Activated naive CD4-positive, alpha-beta T cell treated with anti-CD3 and anti-CD28 coated beads for 36 hours (primary cell): ENCODE measurements at places on chromosomes 3 and 15. TPM values are rescaled to one million over a fixed set of nuclear protein-coding genes. Genes with fewer than 3 reads are reported as not detected.

DNA sequence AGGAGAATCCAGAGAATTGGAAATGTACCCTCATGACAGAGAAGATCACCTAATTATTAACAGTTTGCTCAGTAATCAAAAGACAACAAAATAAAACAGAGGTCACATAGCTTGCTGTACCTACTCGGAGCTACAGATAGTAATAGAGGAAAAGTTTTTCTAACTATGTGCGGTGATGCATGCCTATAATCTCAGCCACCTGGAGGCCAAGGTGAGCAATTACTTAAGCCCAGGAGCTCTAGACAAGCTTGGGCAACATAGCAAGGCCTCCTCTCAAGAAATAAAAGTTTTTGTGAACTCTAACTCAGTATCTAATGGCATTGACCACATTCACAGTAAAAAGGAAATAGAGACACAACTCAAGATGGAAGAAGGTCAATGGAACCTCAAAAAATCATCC, 243.6 kb downstream of the ATP8B4 start:
- no peaks in the 10 kb centered on the region for H3K36me3 ChIP-seq
- no peaks in the 10 kb centered on the region for H3K4me1 ChIP-seq
- H3K4me3 ChIP-seq = no peak overlapping the region
- no peak overlapping the region for H3K27ac ChIP-seq
- H3K27me3 ChIP-seq = no peaks in the 10 kb centered on the region

DNA sequence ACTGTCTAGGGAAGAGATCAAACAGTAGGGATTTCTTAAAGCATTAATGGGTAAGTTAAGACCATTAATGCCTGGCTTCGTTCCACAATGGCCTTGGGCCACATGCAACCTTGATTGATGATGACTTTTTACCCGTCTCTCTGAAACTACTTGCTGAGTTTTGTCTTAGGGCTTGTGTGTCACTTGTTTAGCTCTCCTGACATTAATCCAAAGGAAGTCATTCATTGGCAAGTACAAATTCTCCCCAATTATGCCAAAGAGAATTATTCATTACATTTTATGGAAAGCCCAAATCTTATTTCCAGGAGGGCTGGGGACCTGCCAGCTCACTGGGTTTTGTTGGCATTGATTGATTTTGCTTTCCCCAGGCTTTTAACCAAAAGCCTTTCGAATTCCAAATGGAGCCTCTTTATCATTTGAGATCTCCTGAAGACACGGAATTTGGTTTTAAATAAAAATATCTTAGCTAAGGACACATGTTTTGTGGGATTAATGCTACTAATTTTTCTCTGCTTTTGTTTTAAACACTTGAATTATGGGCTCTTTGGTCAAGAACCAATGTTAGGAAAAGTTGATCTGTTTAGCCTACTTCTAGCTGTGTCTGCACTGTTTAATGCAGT, 40.7 kb downstream of the SERPINI1 start:
- no peaks in the 10 kb centered on the region for H3K27me3 ChIP-seq
- no peaks in the 10 kb centered on the region for H3K36me3 ChIP-seq
- peaks cover 4% of the 10 kb centered on the region for H3K4me1 ChIP-seq

- no peaks in the 10 kb centered on the region for H3K4me1 ChIP-seq
- no peak overlapping the region for H3K4me3 ChIP-seq
- H3K27ac ChIP-seq = no peak overlapping the region
- H3K36me3 ChIP-seq = no peaks in the 10 kb centered on the region
- DNase-seq = no peak
- H3K27me3 ChIP-seq = peaks cover 5% of the 10 kb centered on the region
These were observed 257.5 kb downstream of the LRTM1 start for GRCh38 chr3:54670201-54671000.

DNA sequence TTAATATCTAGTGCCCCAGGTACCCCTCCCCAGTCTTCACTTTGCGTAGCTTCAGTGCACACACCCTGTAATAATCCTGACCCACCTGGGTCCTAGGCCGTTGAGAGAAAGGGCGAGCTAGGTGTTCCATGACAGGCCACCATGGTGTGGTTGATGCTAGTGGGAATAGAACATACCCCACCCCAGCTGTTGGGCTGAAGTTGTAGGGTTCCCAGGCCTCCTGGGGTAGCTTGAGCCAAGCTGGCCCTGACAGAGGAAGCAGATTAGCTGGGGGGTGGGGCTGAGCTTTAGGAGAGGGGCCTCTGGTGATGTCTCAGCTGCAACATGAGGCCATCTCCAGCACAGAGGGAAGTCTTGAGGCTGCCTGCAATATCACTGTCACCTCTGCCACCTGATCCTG, 40.5 kb downstream of the RAB11A start:
- H3K27ac ChIP-seq = no peak overlapping the region
- peaks cover 2% of the 10 kb centered on the region for H3K36me3 ChIP-seq
- H3K4me1 ChIP-seq = no peaks in the 10 kb centered on the region

- no peak for DNase-seq
- H3K27me3 ChIP-seq = peaks cover 7% of the 10 kb centered on the region
- no peaks in the 10 kb centered on the region for H3K36me3 ChIP-seq
- H3K4me3 ChIP-seq = no peak overlapping the region
- H3K27ac ChIP-seq = peak overlapping the region; percentile 61
These were observed 406.2 kb downstream of the RBMS3 start for GRCh38 chr3:29686889-29687592.

DNA sequence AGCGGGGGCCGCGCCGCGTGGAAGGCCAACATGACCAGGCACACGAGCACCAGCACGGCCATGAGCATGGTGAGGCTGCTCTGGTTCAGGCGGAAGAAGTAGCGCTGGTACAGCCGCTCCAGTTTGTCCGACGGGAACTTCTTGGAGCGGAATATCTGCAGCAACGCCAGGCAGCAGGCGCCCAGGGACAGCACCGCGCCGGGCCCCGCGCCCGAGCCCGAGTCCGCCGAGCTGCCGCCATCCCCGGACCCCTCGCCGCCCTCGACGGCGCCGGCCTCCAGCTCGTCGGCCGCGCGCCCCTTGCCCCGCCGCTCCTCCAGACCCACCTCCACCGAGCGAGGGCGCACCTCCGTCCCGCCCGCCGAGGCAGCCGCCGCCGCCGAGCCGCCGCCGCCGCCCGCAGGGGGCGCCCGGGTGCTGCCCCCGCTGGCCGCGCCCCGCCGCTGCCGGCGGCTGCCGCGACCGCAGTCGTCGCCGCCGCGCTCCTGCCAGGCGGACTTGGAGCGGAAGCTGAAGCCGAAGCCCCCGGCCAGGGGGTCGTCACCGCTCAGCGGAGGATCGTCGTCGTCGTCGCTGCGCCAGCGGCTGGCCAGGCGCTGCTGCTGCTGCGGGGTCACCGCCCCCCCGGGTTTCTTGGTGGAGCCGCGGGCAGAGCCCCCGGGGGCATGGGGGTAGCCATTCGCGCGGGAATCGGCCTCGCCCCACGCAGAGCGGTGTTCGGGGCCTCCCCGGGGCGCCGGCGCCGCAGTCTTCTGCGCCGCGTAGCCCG, 957 bp downstream of the ADCY5 start:
- H3K36me3 ChIP-seq = no peaks in the 10 kb centered on the region
- peaks cover 51% of the 10 kb centered on the region for H3K27me3 ChIP-seq

DNA sequence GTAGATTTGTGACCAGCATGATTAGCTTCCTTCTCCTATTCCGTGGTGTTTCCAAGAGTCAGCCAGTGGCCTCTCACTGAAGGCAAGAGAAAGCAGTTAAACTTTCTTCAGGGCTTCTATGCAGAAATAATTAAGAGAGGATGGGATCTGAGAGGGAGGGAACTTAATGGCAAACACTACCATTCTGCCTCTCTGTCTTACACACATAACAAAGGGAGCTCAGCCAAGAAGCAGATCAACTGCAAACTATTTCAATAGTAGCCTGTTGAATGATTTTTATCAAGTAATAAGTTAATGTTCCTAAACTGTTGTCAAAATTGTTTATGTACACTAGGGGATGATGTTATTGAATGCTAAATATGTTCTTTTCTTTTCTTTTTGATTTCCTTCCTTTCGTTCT, 11.8 kb downstream of the OXSR1 start:
- no peak overlapping the region for H3K4me3 ChIP-seq
- peaks cover 45% of the 10 kb centered on the region for H3K4me1 ChIP-seq
- H3K27ac ChIP-seq = no peak overlapping the region
- H3K36me3 ChIP-seq = peaks cover 12% of the 10 kb centered on the region
- DNase-seq = no peak

DNA sequence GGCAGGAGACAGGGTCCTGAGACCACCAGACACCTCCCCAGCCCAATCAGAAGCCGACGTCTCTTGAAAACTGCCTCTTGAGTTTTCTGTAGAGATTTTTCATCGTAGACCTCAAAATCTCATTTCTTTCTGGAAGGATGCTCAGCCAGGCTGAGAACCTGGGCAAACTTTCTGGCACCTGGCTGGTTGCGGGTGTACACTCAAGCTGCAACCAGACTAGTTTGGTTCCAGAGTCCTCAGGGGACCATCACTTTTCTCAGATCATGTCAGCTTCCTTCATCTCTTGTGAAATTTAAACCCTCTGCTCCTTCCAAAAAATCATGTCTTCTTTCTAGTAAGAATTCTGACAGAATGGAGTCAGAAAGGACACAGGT, 45.1 kb downstream of the CMTM7 start:
- no peaks in the 10 kb centered on the region for H3K27me3 ChIP-seq
- peaks cover 7% of the 10 kb centered on the region for H3K36me3 ChIP-seq
- peaks cover 81% of the 10 kb centered on the region for H3K4me1 ChIP-seq
- no peak for DNase-seq
- H3K27ac ChIP-seq = peak overlapping the region; percentile 81

DNA sequence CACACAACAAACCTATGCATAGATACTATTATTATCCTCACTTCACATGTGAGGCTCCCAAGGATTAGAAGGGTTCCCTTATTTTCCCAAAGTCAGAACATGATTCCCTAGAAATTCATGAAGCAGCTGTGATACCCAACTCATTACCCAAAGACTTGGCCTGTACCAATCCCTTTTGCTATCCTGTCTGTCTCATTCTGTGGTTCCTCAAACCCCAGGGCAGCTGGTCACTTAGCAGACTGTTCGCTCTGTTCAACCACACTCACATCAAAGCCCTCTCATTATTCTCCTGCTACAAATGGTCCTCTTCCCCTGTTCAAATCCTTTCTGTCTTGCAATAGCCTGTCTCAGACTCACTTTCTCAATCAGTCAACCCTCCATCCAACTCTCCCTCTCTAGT, 154.3 kb upstream of the TRIM42 start:
- DNase-seq = no peak
- H3K27me3 ChIP-seq = peaks cover 18% of the 10 kb centered on the region
- H3K27ac ChIP-seq = no peak overlapping the region
- no peak overlapping the region for H3K4me3 ChIP-seq
- no peaks in the 10 kb centered on the region for H3K4me1 ChIP-seq

GRCh38 chr15:47987461-47987860, 133.3 kb upstream of the SLC24A5 start:
- H3K27ac ChIP-seq = no peak overlapping the region
- H3K36me3 ChIP-seq = no peaks in the 10 kb centered on the region
- no peak for DNase-seq
- H3K4me1 ChIP-seq = no peaks in the 10 kb centered on the region
- H3K4me3 ChIP-seq = no peak overlapping the region
- H3K27me3 ChIP-seq = peaks cover 3% of the 10 kb centered on the region

DNA sequence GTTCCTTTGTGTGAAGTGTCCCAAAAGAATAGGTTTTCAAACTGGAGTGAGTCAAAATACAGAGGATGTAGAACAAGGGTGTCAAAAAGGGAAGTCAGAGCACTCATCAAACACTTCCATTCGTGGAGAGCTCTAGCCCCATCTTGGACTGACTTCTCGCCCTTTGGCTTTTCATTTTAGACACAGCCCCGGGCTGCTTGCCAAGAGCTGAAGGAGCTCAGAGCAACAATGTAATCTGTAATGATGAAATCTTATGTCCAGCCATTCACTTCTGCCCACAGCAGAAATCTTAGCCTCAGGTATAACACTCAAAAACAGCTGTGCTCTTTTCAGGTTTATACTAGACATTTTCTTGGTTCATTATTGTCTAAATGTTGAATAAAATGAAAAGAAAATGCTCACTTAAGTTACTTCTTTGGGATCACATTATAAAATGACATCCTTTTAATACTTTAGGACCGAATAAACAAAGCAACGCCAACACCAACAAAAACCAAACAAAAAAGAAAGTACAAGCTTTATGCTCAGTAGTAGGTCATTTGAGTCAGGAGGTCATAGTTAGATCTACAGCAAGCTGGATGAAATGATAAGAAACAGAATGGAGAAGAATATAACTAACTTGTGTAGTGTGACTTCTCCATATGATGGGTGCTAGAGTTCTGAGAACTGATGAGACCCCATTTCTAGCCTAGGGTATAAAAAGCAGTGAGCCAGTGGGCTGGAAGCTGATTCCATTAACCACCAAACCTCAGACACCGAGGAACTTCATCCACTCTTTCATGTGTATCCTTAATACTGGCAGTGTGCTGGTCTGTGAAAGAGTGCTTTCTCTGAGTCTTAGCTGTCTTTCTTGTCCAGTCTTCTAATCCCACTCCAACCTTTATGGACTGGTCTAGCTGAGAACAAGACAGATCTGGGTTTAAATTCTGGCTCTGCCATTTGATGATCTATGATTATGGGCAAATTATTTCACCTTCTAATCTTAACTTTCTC, 131.8 kb upstream of the SLC7A14 start:
- no peak overlapping the region for H3K4me3 ChIP-seq
- no peaks in the 10 kb centered on the region for H3K36me3 ChIP-seq
- H3K4me1 ChIP-seq = no peaks in the 10 kb centered on the region
- H3K27me3 ChIP-seq = peaks cover 21% of the 10 kb centered on the region
- no peak for DNase-seq
- H3K27ac ChIP-seq = no peak overlapping the region

DNA sequence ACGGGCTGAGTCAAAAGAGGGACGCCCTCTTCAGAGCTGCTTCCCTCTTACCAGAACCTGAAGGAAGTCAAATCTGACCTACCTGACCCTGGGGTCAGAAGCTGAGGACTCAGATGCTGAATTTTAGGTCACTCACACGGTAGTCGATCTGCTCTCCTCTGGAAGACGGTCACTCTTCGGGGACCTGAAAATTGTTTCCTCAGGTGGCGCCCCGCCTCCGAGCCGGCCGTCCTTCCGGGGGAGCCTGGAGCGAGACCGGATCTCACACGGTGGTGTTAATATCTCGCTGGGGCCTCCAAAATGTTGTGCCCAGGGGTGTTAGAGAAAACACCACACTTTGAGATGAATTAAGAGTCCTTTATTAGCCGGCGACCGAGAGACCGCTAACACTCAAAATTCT, 737.2 kb downstream of the SI start:
- H3K4me1 ChIP-seq = no peaks in the 10 kb centered on the region
- H3K27me3 ChIP-seq = no peaks in the 10 kb centered on the region
- no peak overlapping the region for H3K4me3 ChIP-seq
- H3K27ac ChIP-seq = no peak overlapping the region

Gene IQCH
- total RNA-seq = 1.4 TPM

GRCh38 chr15:26453914-26454313, 319.0 kb downstream of the GABRB3 start:
- H3K27ac ChIP-seq = no peak overlapping the region
- H3K36me3 ChIP-seq = no peaks in the 10 kb centered on the region
- H3K4me1 ChIP-seq = no peaks in the 10 kb centered on the region
- H3K4me3 ChIP-seq = no peak overlapping the region
- no peaks in the 10 kb centered on the region for H3K27me3 ChIP-seq

- no peak overlapping the region for H3K27ac ChIP-seq
- no peak overlapping the region for H3K4me3 ChIP-seq
- H3K27me3 ChIP-seq = no peaks in the 10 kb centered on the region
- no peaks in the 10 kb centered on the region for H3K4me1 ChIP-seq
- no peaks in the 10 kb centered on the region for H3K36me3 ChIP-seq
These were observed 136.0 kb upstream of the RARB start for GRCh38 chr3:25292036-25292435.

Gene TGM4
- not detected for total RNA-seq

Gene LRRC15
- not detected for total RNA-seq

- no peaks in the 10 kb centered on the region for H3K36me3 ChIP-seq
- peaks cover 59% of the 10 kb centered on the region for H3K4me1 ChIP-seq
- H3K27ac ChIP-seq = no peak overlapping the region
- DNase-seq = peak; percentile 37
- peaks cover 18% of the 10 kb centered on the region for H3K27me3 ChIP-seq
These were observed 11.4 kb downstream of the GPR87 start for GRCh38 chr3:151305060-151305774.

- H3K4me1 ChIP-seq = peaks cover 4% of the 10 kb centered on the region
- no peaks in the 10 kb centered on the region for H3K27me3 ChIP-seq
- no peaks in the 10 kb centered on the region for H3K36me3 ChIP-seq
These were observed 43.8 kb downstream of the TKT start for GRCh38 chr3:53211706-53212702.
